Psoas muscle (tissue), 8 donors: ENCODE measurements at places on chromosomes 4 and X. TPM values are rescaled to one million over a fixed set of nuclear protein-coding genes. Genes with fewer than 3 reads are reported as not detected.

The C1QTNF7 gene
- total RNA-seq = 2.3 TPM

The ETDB gene
- total RNA-seq = not detected

The CLDN2 gene
- total RNA-seq = not detected

The AMOT gene
- total RNA-seq = 72.6 TPM

The CXorf49 gene
- total RNA-seq = not detected

The ABLIM2 gene
- 629 TPM for total RNA-seq

The RBM46 gene
- total RNA-seq = not detected

The APLN gene
- total RNA-seq = 0.86 TPM

The NXF3 gene
- total RNA-seq = not detected

The TLL1 gene
- 0.89 TPM for total RNA-seq

The OTUD6A gene
- total RNA-seq = not detected

The GYG2 gene
- not detected for total RNA-seq

The SHROOM2 gene
- total RNA-seq = 0.34 TPM

DNA sequence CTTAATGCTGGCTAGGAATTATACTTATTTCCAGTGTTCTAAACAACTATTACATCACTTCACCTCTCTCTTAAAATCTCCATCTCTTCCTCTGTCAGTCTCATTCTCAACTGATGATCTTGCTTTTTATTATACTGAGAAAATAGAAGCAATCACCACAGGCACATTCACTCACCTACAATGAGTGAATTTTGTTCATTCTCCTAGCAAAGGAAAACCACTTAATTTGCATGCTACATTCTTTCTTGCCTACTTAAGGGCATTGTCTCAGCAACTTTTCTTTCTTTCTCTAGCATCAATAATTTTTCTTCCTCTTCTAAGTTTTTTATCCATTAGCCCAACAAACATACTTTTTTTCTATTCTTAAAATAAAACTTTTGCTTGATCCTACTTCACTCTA lies 21.1 kb upstream of the USP38 start:
- no peak for DNase-seq

DNA sequence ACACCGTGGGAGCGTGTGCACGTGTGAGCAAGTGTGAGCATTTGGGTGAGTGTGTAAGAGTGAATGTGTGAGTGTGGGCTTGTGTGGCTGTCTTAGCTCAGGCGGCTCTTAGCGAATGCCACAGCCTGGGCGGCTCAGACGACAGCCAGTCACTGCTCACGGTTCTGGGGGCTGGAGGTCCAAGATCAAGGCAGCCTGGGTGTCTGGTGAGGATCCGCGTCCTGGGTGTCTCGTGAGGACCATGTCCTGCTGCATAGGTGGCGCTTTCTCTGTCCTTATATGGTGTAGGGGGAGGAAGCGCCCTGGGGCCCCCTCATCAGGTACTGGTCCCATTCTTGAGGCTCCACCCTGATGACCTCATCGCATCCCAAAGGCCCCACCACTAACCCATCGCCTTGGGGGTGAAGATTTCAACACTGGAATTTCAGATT lies 4.5 kb downstream of the DOK7 start:
- DNase-seq = peak; percentile 8

GRCh38 chrX:129840344-129840743 lies 3.3 kb downstream of the ZDHHC9 start:
- no peak for DNase-seq

GRCh38 chrX:154775419-154776349 lies 13.0 kb downstream of the DKC1 start:
- no peak for DNase-seq

- no peak for DNase-seq
Observed at GRCh38 chrX:85379174-85379907, at the start of gene POF1B. Gene POF1B, minus strand, starts transcription at chrX:85379665. Its CDS starts 211 bp downstream, at chrX:85379454.

- no peak for DNase-seq
Observed at GRCh38 chr4:129420637-129421036, 324.7 kb downstream of the C4orf33 start.

GRCh38 chrX:45126158-45126557 lies 74.5 kb downstream of the DIPK2B start:
- DNase-seq = no peak

DNA sequence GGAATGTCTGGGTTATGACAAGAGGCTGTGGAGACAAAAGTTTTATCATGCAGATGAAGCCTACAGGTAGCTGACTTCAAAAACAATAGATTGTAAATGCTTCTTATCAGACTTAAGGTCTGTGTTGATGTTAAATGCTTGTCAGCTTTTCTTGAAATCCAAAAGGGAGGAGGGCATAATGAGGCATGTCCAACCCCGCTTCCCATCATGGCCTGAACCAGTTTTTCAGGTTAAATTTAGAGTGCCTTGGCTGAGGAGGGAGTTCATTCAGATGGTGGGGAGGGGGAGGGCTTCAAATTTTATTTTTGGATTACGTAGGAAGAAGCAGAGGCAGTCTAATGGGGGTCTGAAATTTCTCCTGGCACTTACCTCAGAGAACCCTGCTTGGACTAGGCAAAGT lies 207.7 kb upstream of the HDX start:
- no peak for DNase-seq

- no peak for DNase-seq
Observed at GRCh38 chr4:87895964-87896621, 63.3 kb downstream of the MEPE start.

GRCh38 chr4:107683873-107684272 lies 36.2 kb downstream of the PAPSS1 start:
- DNase-seq = no peak

DNA sequence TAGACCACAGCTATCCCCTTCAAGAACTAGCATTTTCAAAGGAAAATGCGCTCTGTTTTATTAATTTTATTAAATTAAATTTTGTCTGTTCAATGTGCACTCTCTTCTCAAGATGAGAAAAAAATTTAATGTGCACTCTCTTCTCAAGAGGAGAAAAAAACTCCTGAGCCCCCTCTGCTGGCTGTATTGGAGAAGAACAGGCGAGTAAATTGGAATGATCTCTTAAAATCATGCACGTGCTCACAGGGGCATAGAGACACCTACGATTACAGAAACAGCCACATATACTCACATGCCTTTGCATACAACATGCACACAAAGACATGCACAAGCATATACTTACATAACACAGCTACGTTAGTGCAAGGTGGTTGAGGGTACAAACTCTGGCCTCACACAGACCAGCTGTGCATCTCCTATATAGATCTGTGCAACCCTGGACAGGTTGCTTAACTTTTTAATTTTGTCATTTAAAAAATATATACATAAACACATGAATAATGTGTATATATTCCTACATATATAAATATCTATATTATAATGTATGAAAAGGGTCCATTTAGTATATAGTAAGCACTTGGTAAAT lies 176.2 kb upstream of the CXorf66 start:
- DNase-seq = no peak

DNA sequence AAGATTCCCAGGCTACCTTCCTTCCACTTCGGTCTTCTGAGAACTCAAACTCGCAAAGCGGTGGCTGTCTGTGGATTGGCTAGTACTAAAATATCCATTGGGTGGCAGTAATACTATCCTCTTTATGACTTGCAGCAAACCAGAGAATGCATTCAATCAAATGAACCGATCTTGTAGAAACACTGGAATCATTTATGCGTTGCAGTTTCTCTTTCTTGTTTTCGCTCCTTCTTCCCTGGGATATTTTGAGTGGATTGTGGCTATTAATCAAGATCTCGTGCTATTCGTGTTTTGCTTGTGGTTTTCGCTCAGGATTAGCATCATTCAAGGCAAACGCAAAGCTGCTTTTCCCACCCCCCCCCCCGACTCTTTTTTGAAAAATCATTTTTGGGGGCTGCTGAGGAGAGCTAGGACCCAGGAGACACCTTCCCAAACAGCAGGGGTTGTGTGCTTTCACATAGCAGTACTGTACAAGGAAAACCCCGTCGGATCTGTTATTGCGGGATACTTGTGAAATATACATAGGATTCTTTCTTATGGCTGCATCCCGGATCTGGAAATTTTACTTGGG lies at the start of gene IL1RAPL1:
Gene IL1RAPL1, plus strand, starts transcription at position 466 of the 571 bp plus-strand sequence.
- DNase-seq = no peak

DNA sequence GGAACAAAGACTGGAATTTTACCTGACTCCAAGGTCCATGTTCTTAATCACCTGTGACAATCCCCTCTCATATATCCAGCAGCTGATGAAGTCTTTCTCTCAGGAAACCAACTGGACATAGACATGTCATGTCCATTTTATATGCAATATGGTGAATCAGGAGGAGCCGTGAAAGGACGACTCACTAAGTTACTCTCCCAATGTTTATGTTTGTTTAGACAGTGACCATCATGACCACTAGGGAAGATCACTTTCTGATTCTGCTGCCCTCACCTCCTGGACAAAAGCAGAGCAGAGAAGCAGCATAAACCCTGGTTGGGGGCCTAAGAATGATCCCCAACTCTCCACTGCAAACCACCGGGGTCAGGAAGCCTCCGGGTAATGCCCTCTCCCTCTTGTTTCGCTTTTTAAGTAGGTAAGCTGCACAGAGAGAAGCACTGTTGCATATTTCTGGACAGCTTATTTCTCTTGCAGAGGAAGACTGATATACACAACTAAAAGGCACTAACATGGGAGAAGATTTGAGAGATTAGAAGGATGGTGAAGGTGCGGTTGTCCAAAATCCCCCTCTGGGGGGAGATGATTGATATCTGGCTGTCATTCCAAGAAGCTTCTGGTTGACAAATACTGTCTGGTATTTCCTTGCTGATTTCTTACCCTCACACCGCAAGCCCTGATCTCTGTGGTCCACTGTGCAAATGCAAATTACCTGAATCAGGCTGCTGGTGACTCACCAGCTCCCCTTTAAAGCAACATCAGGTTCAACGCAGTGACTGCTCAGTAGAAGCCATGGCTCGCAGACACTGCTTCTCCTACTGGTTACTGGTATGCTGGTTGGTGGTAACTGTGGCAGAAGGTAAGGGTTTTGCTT lies at the start of gene ODAPH:
Gene ODAPH, plus strand, starts transcription at position 773 of the 871 bp plus-strand sequence. Its CDS starts 17 bp downstream, at position 790.
- DNase-seq = no peak

DNA sequence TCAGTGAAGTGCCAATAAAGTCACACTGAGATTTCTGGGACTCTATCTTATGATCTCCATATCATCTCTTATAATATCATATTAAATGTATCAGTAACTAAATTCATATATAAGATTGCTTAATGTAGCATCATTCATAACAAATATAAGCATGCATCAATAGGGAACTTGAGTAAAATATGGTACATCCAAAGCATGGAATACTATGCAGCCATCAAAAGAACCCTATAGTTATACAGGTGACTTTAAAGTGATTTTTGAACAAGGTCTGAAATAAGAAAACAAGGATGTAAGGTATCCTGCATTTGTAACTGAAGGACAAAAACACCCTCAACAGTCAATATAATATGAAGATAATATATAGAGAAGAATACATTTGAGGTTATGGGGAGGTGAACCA lies 47.3 kb downstream of the HUWE1 start:
- no peak for DNase-seq

DNA sequence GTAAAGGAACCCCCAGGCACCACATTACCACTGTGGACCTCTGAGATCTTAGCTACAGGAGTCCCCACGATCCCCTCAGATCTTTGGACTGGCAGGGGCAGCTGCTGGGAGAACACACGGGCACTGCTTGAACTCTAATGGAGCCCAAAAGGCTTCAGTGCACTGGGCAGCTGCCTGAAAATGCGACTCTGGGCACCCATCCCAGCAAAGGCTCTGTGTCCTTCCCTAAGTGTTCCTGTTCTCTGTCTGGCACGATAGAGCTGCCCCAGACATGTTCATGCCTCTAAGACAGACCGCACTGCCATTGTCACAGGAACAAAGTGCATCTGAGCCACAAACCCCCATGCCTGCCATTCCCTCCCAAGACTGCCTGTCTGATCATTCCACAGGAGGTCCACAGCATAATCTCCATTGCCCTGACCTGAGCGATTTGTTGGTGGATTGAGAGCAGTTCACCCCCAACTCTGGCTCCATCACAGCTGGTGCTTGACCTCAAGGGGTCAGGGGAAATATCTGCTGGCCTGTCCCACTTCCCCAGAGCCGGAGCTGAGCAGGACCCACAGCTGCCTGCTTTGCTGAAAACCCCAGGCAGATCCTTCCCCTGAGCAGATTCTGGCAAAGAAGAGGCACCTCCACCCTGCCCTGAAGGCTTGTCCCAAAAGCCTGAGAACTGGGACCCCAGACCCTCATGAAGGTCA lies 436.0 kb upstream of the INTU start:
- DNase-seq = no peak

- no peak for DNase-seq
Observed at GRCh38 chrX:31836479-31836878, 764.6 kb upstream of the FTHL17 start.

- no peak for DNase-seq
Observed at GRCh38 chr4:71855944-71856343, 72.1 kb upstream of the GC start.

GRCh38 chr4:168021666-168022065 lies 70.7 kb upstream of the ANXA10 start:
- no peak for DNase-seq

- DNase-seq = no peak
Observed at GRCh38 chr4:4987656-4988055, 31.6 kb downstream of the CYTL1 start.

DNA sequence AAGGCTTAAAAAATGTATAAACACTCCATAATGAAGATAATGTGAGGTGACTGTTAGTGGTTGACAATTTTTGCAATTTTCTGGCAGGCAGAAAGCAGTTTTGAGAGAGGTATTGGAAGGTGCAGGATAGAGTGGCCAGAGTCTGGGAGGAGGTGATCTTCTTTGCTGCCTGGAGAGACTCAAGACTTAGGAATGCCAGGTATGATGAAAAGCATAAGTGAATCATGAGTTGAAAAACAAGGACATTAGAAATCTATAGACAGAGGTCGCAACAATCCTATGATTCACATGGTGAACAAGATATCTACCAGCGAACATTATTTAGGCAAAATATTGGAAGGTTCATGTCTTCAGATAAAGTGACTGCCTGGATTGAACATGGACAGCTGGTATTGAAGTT lies 118.5 kb downstream of the CFAP299 start:
- DNase-seq = no peak

DNA sequence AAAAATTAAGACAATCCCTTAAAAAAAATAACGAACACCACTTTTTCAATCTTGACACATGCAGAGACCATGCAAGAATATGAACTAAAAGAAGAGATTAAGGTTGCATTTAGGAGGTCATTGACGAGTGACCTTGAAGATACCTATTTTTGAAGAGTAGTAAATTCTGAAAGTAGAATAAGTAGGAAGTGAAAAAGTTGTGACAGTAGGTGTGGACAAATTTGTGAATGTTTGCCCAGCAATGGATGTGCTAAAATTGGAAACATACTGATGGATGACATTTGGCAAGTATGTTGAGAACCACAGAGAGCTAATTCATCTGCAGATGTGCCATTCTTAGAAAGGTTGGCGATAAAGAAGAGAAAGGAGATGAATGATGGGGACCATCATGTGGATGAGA lies 213.7 kb upstream of the VCX3A start:
- DNase-seq = no peak

GRCh38 chrX:134460862-134461220 lies 876 bp downstream of the HPRT1 start:
- no peak for DNase-seq

DNA sequence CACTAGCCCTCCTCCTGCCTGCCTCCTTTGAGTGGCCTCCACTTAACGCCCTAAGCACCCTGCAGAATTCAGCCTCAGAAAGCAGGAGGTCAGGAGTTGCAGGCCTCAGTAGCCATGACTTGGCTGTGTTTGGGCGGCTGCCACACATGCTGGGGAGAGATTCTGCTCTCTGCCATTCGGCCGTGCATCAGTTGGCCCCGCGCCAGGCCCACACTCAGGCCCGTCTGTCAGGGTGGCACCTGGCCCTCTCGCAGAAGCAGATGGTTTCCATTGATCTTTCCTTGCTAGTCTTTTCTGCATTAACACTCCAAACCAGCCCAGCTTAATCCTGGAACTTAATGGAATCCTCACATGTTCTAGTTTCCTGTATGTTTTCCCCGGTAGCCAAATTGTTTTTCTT lies 30.7 kb upstream of the ATP6AP2 start:
- no peak for DNase-seq

GRCh38 chrX:154327038-154327820 lies 31.6 kb downstream of the TKTL1 start:
- no peak for DNase-seq
